ENCODE measurements at places on chromosomes 7 and 10. TPM values are rescaled to one million over a fixed set of nuclear protein-coding genes. Genes with fewer than 3 reads are reported as not detected.

CYP3A7 gene
- total RNA-seq: not detected

UCMA gene
- total RNA-seq: not detected

TMEM120A gene
- 24.2 TPM for total RNA-seq

NXPH1 gene
- not detected for total RNA-seq

SLC29A3 gene
- 3.6 TPM for total RNA-seq

NKX1-2 gene
- not detected for total RNA-seq

EXOSC1 gene
- total RNA-seq: 48.9 TPM

VENTX gene
- not detected for total RNA-seq

NKX2-3 gene
- total RNA-seq: not detected

PDE1C gene
- total RNA-seq: 2.6 TPM

HMX2 gene
- total RNA-seq: 0.34 TPM

SYNPO2L gene
- not detected for total RNA-seq

DRGX gene
- total RNA-seq: not detected

AKR1C8 gene
- total RNA-seq: 0.21 TPM

HOXA11 gene
- 17.3 TPM for total RNA-seq

IFIT3 gene
- 14.8 TPM for total RNA-seq

PRPS1L1 gene
- total RNA-seq: not detected

PCGF6 gene
- 13.3 TPM for total RNA-seq

CPEB3 gene
- total RNA-seq: 1.3 TPM

PRRT4 gene
- total RNA-seq: not detected

PON1 gene
- total RNA-seq: not detected

RHOBTB1 gene
- total RNA-seq: 21.3 TPM

CPA2 gene
- not detected for total RNA-seq

RNF32 gene
- 0.75 TPM for total RNA-seq

GPR85 gene
- total RNA-seq: not detected

GLRX3 gene
- total RNA-seq: 192 TPM

VPS37D gene
- 12.2 TPM for total RNA-seq

USP54 gene
- 64.2 TPM for total RNA-seq

GRK5 gene
- total RNA-seq: 3.8 TPM

LRRTM3 gene
- total RNA-seq: not detected

ABCF2 gene
- 75.4 TPM for total RNA-seq

STRIP2 gene
- 3.5 TPM for total RNA-seq

PRSS37 gene
- total RNA-seq: not detected

RPP38 gene
- 23.5 TPM for total RNA-seq

ATOH7 gene
- not detected for total RNA-seq
